ENCODE measurements at places on chromosomes 1 and 21. TPM values are rescaled to one million over a fixed set of nuclear protein-coding genes. Genes with fewer than 3 reads are reported as not detected.

DNA sequence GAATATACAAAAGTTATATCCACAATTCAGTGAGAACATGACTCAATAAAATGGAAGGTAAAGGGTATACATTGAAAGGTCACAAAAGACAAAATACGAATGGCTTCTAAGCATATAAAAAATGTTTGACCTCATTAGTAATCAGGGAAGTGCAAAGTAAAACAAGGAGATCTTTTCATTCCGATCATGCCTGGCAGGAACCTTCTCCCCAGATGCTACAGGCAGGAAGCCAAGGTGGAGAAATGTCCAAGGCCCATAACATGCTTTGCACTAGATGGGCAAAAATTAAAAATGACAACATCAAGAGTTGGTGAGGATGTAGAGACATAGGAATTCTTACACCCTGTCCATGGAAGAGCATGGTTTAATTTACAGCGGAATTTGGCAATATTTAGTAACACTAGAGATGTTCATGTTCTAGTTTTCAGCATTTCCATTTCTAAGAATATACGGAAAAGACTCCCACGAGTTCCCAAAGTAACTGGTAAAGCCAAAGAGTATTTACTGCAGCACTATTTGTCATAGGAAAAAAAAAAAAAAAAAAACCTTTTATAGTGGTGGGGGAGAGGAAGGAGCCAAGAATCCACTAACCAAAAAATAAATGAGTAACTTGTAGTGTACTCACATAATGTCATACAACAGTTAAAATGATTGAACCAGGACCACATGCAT lies 184.5 kb upstream of the KAZN start:
- DNase-seq: no peak

DNA sequence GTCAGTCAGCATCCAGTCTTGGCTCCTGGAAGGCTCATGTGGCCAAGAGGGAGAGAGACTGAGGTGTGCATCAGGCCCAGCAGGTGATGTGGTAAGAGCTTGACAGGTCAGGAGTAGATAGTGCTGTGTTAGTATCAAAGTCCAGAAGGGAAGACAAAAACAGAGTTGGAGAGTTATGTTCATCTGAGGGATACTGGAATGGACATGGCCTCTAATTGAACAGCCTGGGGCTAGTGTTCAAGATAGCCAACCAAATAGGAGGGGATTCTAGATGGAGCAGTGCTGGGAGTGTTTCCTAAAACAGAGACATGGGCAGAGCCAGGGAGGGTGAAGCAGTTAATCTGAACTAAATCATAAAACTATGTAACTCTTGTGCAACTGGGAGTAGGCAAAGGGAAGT lies 120.7 kb upstream of the MARK1 start:
- DNase-seq: no peak

DNA sequence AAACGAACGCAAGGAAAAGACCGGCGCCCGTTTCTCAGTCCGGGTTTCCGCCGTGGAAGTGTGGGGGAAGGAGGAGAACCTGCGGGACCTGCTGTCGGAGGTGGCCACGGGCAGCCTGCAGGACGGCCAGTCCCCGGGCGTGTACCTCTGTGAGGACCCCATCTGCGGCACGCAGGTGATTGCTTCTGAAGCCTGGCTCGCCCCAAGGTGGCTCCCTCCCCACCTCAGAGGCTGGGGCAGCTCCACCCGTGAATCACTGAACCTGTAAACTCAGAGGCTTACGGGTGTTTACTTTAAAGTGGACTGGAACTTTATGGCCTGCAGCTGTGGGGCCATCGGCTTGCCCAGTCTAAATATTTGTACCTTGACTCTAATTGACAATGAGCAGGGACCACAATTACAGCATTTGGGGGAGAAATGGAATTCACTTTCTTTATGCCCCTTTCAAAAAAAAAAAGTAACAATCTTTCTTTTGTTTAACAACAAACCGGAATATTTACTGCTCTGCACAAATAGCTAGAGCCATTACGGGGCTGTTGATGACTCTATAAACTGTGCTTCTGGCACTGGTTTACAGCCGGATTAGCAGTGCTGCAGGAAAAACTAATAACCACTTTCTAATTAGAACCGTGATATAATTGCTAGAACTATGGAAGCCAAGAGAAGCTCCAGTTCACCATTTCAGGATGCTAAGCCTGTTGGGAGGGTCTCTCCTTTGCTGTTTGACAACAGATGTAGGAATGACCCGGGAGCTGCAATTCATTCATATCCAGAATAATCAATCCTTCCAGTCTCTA lies 454.8 kb downstream of the KIF26B start:
- no peak for DNase-seq

DNA sequence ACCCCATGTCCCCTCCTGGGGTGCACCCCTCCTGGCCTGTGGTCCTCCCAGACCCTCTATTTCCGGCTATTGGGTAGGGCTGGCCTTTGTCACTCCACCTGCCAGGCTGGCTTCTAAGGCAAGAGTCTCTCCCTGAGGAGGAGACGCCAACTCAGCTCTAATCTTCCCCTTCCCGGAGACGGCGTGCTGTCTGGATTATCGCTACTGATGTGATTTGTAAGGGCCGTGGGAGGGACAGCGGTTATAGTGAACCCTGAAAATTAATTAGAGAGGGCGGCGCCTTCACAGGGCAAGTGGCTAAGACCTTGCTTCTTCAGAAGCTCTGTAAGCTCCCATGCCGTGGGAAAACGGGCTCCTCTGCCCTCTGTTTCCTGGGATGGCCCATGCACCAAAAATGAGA lies 207.0 kb upstream of the VAMP3 start:
- DNase-seq: no peak

DNA sequence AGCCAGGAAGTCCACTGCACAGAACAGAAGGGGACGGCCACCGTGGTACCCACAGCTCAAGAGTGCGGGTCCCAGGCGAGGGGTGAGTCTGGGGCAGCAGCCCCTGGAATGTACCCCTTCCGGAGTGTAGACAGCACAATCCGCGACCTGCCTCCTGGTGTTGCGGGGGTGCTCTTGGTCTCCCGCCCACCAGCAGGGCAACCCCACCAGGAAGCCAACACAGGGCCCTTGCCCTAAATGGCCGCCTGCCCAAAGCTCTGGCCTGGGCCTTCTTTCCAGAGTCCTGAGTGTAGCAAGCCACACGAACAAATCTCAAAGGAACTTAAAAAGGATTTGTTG lies 1.1 kb upstream of the SLC19A1 start:
- DNase-seq: no peak

DNA sequence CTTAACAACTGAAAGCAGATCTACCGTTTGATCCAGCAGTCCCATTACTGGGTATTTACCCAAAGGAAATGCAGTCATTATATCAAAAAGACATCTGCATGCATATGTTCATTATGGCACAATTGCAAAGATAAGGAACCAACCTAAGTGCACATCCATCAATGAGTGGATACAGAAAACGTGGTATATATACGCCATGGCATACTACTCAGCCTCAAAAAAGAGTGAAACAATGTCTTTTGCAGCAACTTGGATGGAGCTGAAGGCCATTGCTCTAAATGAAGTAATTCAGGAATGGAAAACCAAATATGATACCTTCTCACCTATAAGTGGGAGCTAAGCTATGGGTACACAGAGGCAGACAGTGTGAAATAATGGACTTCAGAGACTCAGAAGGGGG lies 169.3 kb downstream of the ZBTB18 start:
- no peak for DNase-seq

GRCh38 chr1:54326543-54327385 lies 79.4 kb downstream of the SSBP3 start:
- no peak for DNase-seq

DNA sequence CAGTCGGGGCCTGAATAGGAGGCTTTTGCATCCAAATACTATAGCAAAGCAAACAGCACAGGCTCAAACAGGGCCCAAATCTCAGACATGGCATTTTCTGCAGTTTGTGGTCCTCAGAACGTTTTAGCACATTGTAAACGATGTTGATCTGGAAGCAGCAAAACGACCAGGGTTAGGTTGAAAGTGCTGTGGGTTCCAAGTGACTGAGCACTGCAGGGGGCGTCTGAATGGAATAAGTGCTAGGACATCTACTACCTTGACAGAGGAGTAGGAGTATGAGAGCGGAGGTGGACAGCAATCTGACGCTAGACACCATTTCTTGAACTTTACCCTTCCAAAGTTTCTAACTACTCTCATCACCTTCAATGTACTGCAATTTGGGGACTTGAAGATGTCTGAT lies 214.9 kb downstream of the BARHL2 start:
- no peak for DNase-seq

DNA sequence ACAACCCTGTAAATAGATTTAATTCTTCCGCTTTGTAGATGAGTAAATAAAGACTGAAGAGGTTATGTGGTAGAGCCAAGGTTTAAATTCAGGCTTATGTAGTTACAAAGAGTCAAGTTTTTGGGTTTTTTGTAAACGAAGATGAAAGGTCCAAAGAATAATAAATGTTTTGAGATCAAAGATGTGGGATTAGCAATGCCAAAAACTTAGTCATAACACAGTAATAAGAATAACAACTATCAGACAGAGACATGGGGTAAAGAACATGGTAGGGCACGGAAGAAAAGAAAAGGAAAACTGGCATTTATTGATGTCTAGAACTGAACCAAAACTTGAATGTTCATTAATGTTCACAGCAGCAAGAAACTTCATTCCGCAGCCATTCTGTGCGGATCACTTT lies 42.9 kb downstream of the EXTL2 start:
- no peak for DNase-seq

Gene SH3BP5L
- 28.4 TPM for total RNA-seq

Gene MCOLN3
- total RNA-seq: 3.8 TPM

Gene B3GALT2
- total RNA-seq: not detected

Gene LEFTY2
- total RNA-seq: 3.2 TPM

Gene TCHH
- total RNA-seq: 0.07 TPM

All from H1 (cell line).